Astrocyte of the hippocampus (primary cell): ENCODE measurements at places on chromosomes 5 and 9.

GRCh38 chr5:149618581-149619248, 37.4 kb downstream of the ARHGEF37 start:
- peak; percentile 78 for DNase-seq

- DNase-seq, result peak; percentile 69
These were observed 4.7 kb upstream of the TEX53 start for GRCh38 chr9:114662081-114662989.

DNA sequence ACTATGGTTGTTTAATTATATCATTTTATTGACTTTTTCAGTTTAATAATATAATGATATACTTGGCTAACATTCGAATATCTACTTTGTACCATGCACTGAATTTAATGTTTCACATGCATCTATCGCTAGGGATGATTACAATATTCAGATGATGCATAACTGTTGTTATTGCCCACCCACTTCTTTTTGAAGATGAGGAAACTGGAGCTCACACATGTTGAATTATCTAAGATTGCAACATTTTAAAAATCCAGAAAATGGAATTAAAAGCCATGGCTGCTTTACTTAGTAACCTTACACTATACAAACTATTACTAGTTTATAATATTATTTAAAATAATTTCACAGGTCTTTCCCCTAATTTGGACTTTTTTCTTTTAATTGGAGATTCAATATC, 171.7 kb downstream of the TLR4 start:
- no peak for DNase-seq

DNA sequence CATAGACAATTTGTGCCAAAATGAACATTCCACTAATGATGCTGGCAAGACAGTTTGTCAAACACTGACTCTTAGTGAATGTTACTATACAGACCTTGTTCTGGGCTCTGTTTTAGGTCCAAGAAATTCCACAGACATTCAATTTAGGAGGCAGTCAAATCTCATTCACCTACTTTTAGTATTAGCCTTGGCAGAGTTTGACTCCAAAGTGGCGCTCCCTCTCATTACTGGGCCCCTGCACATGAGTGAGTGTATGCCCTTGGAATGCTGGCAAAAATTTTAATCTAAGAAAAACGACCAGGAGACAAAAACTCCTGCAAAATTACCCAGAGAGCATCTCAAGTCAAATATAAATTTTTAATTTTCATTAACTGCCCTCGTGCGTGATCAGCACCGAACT, 94.9 kb upstream of the SLC27A6 start:
- DNase-seq, result peak; percentile 84

- DNase-seq, result no peak
These were observed 146.9 kb upstream of the SLC1A3 start for GRCh38 chr5:36459176-36460135.

GRCh38 chr9:99602854-99603253, 218.8 kb upstream of the NR4A3 start:
- DNase-seq, result no peak

DNA sequence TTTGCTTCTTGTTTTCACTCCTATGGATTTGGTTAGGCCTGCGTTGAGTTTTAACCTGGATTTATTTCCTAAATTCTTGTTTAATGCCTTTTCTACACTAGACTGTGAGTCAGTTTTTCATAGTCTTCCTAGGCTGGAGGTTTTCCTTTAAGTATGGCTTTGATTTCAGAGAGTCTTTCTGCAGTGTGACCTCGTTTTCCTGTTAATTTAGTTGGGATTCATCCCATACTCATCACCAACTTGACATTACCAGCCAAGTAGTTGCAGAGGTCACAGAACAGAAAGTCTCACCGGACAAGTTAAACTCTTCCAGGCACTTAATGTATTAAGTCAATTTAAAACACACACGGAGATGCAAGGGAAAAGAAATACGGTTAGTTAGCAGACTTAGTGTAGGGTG, 29.7 kb upstream of the AUH start:
- DNase-seq, result no peak

- no peak for DNase-seq
These were observed 110.5 kb upstream of the MAP1B start for GRCh38 chr5:71996789-71997188.

GRCh38 chr9:128143525-128144238, 5.6 kb upstream of the LCN2 start:
- no peak for DNase-seq

GRCh38 chr9:77440057-77440456, 208.1 kb downstream of the GNA14 start:
- DNase-seq, result peak; percentile 63

DNA sequence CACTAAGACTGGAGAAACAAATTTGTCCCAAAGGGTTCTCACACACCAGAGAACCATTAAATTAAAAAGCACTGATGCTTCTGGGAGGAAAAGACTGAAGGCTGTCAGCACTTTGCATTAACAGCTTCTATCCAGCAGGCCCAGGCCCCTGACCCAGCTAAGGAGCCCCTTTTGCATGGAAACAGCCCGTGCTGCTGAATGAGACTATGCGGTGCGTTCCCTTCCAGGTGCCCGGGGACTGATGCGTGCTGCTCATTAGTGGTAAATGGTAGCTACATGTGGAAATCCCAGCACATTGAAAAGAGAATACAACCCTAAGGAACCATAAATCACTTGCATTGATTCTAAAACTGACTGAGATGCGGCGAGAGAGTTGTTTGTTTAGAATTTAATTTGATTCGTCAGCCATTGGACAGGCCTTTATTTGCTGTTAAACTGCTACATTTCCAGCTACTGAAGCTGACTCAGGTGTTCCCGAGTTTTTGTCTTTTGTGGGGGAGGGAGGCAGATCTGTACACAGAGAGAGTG, 351.0 kb upstream of the SLC24A2 start:
- DNase-seq, result no peak

GRCh38 chr9:118009614-118010013, 305.4 kb downstream of the TLR4 start:
- peak; percentile 38 for DNase-seq

DNA sequence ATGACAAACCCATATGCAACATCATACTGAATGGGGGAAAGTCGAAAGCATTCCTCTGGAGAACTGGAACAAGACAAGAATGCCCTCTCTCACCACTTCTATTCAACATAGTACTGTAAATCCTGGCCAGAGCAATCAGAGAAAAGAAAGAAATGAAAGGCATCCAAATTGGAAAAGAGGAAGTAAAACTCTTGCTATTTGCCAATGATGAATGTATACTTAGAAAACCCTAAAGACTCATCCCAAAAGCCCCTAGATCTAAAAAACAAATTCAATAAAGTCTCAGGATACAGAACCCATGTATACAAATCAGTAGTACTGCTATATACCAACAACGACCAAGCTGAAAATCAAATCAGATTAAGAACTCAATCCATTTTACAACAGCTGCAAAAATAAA, 66.9 kb downstream of the SPATA31C2 start:
- no peak for DNase-seq

GRCh38 chr9:111759762-111760639, 34.7 kb downstream of the SHOC1 start:
- DNase-seq, result peak; percentile 88

DNA sequence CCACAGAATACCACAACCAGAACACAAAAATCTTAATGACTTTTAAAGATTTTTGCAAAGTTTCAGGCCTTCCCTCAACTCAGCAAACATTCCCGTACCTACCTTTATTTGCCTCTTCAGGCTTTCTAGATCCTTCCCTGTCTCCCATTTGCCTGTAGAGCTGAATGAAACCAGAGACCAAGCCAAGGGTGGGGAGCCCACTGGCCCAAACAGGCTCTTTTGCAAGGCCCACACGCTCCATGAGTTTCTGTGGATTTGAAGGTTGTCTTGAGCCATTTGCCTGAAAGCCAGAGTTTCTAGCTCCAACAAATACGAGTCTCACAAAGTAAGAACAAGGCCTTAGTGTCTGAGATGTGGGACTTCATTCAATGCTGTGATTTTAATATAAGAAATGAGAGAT, 107.8 kb downstream of the GAS1 start:
- DNase-seq, result no peak

GRCh38 chr5:90530736-90531487, 1.5 kb upstream of the LYSMD3 start:
- peak; percentile 9 for DNase-seq

DNA sequence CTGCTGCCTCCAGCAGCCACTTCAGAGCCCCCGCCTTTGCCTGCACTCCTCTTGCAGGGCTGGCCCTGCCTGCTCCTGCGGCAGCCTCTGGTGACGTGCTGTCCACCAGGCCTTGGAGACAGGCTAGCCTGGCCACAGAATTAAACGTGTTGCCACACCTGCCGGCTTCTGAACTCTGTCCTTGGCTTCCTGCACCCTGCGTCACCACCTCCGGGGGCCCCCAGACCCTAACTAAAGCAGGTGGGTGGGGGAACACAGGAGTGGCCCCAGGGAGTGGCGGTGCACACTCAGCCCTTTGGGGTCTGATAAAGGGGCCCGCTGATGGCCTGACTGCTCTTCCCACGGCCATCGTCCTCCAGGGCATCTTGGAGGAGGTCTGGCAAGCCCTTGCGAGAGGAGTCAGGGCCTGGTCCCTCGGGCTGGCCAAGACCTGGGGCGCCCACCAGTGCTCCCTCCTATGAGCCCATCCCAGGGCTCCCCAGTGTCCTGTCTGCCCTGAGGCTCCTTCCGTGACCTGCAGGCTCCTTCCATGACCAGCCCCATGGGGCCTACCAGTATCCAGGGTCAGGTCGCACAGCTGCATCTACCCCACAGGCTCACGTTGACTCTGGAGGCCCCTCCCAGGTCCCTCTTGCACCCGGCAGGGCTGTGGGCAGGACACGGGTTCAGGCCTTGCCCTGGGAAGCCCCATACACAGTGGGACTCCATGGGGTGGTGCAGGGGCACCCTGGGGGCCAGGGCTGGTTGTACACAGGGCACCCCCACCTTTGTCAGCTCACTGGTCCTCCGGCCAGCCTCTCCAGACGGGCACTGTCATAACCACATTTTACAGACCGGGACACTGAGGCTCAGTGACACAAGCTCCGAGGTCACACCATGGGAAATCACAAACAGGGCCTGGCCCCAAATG, 1.0 kb upstream of the MAMDC4 start:
- DNase-seq, result no peak

DNA sequence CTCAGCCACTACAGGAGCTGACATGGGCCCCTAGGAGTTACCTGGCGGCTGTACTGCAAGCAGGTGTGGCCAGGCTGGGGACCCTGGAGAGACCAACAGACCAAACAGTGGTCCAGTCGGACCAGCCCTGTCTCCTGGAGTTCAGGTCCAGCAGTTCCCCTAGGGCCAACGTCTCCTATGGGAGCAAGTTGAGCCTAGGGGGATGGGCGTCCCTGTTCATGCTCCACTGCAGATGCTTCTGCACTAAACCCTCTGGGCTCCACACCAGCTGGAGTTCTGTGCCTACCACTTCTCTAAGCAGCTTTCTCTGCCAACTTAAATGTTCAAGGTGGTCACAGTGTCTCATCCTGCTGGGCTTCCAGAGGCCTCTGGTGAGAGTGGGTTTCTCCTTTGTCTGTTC, 20.6 kb upstream of the OMD start:
- DNase-seq, result no peak

- DNase-seq, result no peak
These were observed 128.4 kb downstream of the SEC61B start for GRCh38 chr9:99350461-99350860.

- DNase-seq, result no peak
These were observed 3.5 kb downstream of the SPOUT1 start for GRCh38 chr9:128825923-128826700.

GRCh38 chr5:74934949-74935751, 69.0 kb upstream of the FAM169A start:
- peak; percentile 57 for DNase-seq

DNA sequence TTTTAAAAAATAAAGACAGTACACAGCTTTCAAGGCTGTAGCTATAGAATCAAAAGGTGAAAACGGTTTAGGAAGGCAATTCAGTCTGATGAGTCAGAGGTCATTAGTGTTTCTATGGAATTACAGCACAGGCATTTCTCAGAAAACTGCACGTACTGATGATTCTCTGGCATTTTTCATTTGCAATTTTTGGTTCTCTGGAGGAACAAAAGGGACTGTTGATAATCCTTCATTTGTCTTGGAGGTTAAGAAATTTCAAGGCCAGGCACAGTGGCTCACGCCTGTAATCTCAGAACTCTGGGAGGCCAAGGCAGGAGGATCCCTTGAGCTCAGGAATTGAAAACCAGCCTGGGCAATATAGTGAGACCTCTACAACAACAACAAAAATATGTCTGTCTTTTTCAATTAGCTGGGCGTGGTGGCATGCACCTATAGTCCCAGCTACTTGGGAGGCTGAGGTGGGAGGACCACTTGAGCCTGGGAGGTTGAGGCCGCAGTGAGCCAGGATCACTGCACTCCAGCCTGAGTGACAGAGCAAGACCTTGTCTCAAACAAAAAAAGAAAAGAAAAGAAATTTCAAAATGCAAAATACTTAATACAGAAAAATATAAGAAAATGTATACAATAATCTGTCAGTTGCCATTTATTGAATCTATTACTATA, 27.3 kb downstream of the NR6A1 start:
- DNase-seq, result peak; percentile 45

GRCh38 chr5:39713250-39713916, 288.6 kb upstream of the DAB2 start:
- DNase-seq, result peak; percentile 18

GRCh38 chr5:2020730-2021129, 138.0 kb upstream of the IRX4 start:
- no peak for DNase-seq

GRCh38 chr5:5494489-5495402, 72.3 kb downstream of the ICE1 start:
- DNase-seq, result peak; percentile 72

- no peak for DNase-seq
These were observed 27.6 kb downstream of the MBLAC2 start for GRCh38 chr5:90446961-90447360.

DNA sequence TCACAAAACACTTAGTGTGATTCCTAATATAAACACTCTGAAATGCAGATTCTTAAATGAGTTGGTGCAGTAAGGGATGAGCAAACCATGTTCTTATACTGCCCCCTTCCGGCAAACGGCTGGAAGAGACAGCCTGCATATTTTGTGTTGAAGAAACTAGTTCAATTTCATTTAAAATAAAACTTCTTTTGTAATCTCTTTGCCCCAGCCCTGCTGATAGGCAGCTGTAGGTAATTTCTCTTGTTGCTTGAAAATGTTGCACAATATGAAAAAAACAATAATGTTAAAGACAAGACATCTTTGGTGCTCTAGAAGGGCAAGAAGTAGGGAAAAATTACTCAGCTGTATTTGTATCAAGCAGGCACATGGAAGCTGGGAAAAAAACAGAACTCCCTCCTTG, 89.7 kb upstream of the CCNG1 start:
- DNase-seq, result peak; percentile 76
